Frontal cortex (tissue), 4 donors: ENCODE measurements at places on chromosomes 4 and X. TPM values are rescaled to one million over a fixed set of nuclear protein-coding genes. Genes with fewer than 3 reads are reported as not detected.

The MAPK10 gene
- total RNA-seq: 177 TPM

The DCX gene
- total RNA-seq: 231 TPM

The RAB39B gene
- total RNA-seq: 30.6 TPM

The NLRP2B gene
- total RNA-seq: under 0.01 TPM

The PDK3 gene
- total RNA-seq: 7.3 TPM

The PABPC1L2B gene
- total RNA-seq: not detected

The NALF2 gene
- 2.0 TPM for total RNA-seq

The GAGE12J gene
- not detected for total RNA-seq

- no peak for DNase-seq
Observed at GRCh38 chrX:118550792-118551191, 55.2 kb downstream of the DOCK11 start.

GRCh38 chrX:21770631-21771321 lies 12.9 kb upstream of the SMPX start:
- DNase-seq: no peak

DNA sequence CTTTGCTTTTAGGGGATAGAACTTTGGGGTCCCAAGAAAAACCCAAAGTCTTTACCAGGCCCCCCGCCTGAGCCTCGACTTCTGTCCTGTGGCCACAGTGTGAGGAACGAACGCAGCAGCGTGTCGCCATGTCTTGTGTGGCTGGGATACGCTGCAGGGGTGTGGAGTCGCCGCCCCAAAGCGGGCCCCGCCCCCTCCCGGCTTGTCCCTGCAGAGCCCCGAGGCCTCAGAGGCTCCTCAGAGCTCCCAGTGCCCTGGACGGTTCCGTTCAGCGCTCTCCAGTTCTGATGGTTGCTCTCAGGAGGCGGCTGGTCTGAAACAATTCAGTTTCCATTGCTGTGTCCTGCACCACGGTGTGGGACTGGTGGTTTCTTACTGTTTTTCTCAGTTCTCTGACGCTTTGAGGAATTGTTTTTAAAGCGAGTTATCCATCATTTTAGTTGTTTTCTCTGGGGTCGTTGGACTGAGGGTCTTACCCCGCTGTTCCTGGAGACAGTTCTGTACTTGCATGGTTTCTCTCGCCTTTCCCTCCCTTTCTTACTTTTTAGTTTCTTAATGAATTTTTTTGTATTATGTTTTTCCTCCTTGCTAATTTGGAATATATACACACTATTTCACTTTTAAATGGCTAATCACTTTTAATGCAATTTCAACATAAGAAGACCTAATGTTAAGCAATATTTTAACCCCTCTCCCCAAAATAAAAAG lies 1.6 kb upstream of the IDUA start:
- no peak for DNase-seq

DNA sequence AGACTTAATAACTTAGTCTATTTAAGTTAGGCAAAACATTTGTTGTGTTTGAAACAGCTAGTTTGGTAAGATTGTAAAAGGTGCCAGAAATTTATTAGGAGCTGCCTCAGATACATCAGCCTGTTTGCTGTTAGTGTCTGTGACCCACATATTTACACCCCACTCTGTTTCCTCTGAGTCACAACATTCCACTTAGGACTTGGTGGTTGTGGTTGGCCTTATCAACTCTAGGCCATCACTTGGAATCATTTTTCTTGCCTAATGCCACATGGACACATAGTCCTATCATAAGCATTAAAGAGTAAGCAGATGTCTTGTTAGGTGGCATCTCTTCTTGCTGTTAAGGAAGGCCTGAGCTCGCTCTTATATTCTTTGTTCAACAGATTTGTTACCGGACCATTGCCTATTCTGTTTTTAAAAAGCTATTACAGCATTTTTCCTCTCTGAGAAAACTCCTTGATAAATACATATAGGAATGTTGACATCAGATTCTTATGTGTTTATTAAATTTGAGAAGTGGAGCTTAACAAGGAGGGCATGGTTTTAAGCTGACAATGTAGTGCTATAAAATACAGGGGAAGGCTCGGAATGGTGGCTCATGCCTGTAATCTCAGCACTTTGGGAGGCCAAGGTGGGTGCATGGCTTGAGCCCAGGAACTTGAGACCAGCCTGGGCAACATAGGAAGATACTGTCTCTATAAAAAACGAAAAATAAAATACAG lies 51.2 kb upstream of the PGRMC2 start:
- DNase-seq: no peak

DNA sequence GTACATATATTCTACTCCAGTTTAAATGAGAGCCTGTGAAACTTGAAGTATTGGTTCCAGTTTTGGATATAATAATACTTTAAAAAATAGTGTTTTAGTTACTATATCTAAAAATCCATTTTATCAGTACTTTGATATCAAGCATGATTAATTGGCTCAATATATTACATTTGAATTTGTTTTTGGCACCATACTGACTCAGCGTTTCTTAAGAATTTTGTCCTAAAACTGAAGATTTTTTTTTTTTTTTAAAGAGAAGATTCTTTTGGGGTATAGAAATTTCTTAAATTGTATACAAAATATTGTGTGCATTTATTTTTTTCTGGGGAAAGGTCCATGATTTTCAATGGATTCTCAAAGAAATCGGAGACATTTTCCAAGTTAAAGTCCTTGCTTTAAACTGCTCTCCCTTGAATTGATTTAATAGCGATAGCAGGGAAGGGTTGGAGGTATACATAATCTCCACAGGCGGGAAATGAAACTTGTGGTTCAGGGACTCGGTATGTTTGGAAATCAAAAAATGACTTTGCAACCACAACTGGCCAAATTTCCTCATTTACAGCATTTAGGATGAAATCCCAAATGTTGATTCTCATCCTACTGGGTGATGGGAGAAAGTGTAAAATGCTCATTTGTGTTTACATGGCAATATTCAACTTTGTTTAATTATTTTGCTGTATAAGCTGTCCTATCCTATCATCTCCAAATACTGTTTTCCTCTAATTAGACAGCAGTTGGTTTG lies 62.3 kb downstream of the TMA16 start:
- DNase-seq: no peak

DNA sequence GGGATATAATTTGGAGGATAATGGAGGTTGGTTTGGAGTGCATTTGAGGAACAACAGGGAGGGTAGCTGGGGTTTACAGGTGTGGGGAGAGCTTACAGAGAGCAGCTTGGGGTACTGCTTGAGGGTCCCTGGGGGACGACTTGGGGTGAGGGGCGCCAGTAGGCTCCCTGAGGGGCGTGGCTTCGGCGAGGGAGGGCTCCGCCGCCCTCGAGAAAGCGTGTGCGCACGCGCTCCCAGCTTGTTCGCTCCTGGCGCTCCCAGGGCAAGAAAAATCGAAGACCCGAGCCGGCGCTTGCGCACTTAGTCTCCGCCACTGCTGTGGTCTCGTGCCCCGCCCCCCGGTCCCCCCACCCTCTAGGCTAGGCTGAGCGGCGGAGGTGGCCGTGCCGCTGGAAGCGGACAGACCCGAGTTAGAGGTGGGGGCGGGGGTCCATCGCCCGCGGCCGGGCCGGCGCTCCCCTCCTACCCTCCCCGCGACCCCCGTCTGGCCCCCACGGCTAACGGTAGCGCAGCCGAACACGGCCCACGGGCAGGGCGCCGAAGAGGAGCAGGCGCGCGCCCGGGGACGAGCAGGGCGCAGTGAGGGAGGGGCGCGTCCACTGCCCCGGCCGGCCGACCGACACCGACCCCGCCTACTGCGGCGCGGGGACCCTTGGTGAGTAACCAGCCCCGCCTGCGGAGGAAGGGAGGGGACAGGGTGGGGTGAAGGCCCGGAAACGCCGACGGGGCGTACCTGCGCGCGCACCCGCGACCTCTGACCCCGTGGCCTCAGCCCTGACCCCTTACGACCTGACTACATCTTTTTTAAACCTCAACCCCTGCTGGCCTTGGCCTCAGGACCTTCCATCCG lies 5.4 kb upstream of the CCDC120 start:
- DNase-seq: peak; percentile 37

- no peak for DNase-seq
Observed at GRCh38 chr4:56314207-56314915, 72.9 kb downstream of the AASDH start.

DNA sequence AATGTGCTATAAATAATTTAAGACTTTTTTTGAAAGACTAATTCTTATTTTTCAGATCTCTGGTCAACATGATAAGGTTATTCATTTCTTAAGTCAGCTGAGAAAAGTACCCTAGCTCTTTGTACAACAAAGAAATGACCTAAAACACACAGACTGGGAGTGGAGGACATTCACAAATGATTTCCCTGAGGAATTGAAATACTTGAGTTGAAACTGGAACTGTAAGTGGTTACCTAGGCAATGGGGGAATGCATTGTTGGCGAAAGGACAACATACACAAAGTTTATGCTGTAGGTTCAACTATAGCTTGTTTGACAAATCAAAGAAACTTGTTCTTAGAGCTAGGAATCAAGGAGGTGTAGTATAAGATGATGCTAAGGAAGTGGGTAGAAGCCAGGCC lies 915.5 kb downstream of the FAT4 start:
- DNase-seq: no peak

DNA sequence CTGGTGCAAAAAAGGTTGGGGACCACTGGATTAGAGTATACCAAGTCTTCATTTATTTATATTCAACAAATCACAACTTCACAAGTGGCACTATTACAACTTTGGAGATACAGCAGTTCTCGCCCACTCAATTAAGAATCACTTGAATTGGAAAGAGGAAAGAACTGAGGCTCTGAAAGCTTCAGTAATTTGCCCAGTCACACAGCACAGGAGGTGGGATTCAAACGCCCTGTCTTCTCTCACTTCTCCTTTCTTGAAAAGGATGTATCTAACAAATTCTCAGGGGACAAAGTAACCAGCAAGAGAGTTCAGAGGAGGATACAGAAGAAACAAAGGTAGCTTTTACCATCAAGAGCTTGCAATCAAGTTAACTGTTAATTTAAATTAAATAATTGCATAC lies 12.4 kb downstream of the SMIM14 start:
- DNase-seq: no peak

GRCh38 chr4:21692241-21692640 lies 256.3 kb downstream of the KCNIP4 start:
- no peak for DNase-seq

DNA sequence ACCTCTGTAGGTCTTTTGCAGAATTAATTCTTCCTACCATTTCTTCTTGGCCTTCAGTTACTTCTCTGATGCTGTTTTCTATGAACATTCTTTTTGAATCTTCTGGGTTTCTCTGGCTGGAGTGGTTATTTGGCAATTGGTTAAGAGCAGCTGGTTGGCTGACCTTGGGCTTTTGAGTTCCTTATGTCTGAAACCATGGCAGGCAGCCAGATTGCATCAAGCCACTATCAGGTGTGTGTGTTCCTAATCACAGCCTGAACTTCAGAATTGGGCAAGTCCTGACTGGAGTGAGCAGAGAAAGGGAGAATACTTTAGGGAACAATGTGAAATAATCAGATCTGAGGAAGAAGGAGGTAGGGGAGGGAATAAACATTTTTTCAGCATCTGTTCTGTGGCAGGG lies 90.2 kb downstream of the ARHGAP10 start:
- DNase-seq: no peak

- DNase-seq: no peak
Observed at GRCh38 chr4:113272523-113272922, 223.1 kb downstream of the ANK2 start.

GRCh38 chrX:136202889-136203288 lies 48.3 kb downstream of the MAP7D3 start:
- no peak for DNase-seq

- no peak for DNase-seq
Observed at GRCh38 chr4:85769009-85769408, 294.1 kb downstream of the ARHGAP24 start.

GRCh38 chrX:40504801-40505605 lies 75.8 kb upstream of the ATP6AP2 start:
- no peak for DNase-seq

GRCh38 chrX:3962511-3963311 lies 249.3 kb upstream of the PRKX start:
- peak; percentile 5 for DNase-seq

DNA sequence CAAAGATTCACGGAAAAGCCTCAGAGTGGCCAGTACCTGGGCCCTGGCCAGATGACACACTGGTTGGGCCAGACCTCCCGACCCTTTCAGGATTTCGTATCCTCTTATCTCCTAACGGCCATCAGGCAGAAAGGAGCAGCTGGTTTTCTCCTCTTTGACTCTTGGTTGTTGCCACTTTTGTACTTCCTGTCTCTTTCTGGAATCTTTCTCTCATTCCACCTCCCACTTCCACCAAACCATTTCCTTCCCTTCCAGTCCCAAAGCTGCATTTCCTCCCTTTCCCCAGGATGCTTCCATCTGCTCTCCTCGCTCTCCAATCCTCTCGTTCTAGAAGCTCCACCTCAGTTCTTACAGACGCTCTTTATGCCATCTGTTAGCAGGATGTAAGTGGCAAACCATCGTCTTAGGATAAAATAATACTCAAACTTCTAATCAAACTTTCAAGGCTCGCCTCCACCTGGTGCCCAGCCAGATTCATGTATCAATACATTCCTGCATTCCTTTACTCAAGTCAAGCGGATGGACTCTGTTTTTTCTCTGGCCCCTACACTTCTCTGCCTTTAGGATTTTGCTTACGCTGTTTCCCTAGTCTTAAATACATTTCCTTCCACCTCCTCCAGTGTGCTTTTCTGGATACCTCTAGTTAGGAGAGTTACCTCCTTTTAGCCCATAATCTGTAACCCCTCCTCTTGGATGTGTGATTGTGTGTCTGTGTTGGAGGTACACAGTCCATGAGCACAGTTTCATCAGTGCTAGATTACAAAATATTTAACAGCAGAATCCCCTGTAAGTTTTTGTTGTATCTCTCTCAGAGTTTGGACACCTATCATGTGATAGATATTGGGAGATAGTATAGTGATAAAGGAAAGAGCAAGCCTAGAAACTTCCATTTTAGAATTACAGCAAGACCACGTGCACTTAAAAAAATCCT lies 70.4 kb downstream of the LDB2 start:
- no peak for DNase-seq

- peak; percentile 17 for DNase-seq
Observed at GRCh38 chr4:185541251-185541727, 6.0 kb upstream of the PDLIM3 start.

DNA sequence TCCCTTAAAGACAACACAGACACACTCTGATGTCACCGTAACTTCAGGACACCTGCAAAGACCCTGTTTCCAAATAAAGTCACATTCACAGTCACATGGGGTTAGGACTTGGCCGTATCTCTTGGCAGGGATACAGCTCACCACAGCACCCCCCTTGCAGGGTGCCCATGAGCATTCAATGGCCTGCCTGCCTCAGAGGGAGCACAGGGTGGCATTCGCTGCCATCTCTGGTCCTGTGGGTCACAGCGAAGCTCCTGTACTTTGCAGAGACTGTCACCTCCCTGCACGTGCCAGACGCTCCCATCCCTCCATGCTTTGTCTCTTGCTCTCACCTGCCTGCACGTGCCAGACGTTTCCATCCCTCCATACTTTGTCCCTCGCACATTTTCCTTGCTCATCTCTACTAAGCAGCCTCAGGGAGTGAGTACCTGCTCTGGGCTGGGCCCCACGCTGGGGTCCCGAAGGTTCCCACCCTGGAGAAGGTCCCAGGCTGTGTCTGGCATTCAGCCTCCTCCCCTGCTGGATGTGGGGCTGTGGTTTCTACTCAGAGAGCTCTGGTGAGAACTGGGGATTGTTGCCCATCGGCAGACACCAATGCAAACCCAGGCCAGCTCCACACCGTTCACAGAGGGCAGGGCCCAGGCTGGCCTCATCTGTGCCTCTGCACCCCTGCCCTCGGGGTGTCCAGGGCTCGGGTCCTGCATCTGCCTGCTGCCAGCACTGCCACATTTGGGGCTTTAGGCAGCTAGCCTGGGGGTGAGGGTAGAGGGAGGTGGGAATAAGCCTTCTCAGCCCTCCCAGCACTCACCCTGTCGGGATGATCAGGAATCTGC lies 15.8 kb downstream of the HTRA3 start:
- DNase-seq: no peak

- peak; percentile 4 for DNase-seq
Observed at GRCh38 chr4:154559494-154560418, 3.1 kb upstream of the FGB start.

- DNase-seq: no peak
Observed at GRCh38 chrX:72666451-72666850, 47.7 kb downstream of the PHKA1 start.
